ENCODE measurements at places on chromosomes 16 and 17.

GRCh38 chr16:15961571-15962090 lies 12.2 kb downstream of the ABCC1 start:
- DNase-seq = no peak

- no peak for DNase-seq
These were observed 499.8 kb downstream of the KCNJ2 start for GRCh38 chr17:70668938-70669778.

DNA sequence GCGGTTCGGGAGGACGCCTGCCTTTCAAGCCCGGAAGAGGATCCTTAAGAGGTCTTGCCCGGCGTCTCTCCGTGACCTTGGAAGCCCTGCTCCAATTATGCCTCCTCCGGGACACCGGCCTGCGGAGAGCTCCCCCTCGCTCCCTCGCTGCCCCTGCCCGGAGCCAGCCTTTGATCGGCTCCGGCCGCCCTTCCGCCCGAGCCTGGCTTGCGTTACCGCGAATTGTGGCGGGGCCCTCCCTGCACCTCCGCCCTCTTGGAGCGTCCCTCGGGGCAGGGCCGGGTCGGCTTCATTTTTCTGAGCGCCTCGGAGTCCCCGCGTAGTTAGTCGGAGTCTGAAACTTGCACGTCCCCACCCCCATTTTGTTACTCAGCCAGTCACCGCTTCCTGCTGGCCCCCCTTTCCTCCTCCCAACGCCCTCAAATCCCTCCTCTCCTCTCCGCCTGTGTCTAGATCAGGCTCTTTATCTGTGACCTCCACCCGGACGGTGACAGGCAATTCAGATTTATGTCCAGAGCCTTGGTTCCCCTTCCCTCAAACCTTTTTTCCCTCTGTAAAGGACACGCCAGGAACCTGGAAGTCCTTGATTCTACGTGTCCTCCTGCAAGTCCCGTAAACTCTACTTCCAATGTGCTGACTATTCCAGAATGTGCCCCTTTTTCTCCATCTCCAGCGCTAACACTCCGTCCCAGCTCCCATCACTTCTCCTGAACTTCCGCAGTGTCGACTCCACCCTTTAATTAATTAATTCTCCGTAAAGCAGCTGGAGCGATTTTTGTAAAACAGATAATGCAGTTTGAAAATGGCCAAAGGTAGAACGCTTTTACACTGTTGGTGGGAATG lies 569 bp upstream of the RABEP2 start:
- DNase-seq = peak; percentile 89

DNA sequence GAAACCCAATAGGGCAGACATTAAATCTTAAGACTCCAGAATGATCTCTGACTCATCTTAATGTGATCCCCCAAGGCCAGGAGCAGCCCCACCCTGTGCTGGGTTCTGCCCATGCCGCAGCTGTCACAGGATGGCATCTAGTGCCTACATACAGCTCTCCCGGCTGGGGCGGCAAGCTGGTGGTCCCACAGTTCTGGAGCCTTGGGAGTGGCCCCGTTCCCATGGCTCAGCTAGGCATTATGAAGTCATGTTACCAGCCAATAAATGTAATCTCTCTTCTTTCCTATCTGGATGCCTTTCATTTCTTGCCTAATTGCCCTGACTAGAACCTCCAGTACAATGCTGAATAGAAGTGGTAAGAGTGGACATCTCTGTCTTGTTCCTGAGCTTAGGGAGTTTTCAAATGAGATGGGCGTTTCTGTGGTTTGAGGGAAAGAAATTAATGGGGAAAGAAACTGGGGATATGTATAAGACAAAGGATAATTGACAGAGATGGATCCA lies 95.7 kb upstream of the DNAH17 start:
- DNase-seq = no peak

GRCh38 chr16:65783709-65784474 lies 582.6 kb upstream of the CDH5 start:
- no peak for DNase-seq

- DNase-seq = no peak
These were observed 254.3 kb upstream of the TNRC6C start for GRCh38 chr17:77704048-77704815.

DNA sequence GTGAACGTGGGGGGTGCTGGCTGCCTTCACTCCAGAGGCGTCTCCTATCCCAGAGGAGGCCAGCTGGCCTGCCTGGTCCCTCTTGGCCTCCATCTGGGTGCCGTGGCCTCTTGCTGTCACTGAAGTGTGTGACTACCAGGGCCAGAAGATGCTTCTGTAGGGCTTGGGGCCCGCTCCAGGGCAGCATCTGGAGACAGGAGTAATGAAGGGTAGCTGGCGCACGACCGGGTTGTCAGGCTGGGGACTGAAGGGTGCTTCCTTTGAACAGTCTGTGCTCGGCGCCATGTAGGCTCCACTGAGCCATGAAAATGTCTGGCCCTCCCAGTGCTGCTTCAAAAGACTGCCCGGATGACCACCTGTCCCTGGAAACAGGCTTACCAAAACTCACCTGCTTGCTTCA lies 31.3 kb downstream of the ASIC2 start:
- no peak for DNase-seq

DNA sequence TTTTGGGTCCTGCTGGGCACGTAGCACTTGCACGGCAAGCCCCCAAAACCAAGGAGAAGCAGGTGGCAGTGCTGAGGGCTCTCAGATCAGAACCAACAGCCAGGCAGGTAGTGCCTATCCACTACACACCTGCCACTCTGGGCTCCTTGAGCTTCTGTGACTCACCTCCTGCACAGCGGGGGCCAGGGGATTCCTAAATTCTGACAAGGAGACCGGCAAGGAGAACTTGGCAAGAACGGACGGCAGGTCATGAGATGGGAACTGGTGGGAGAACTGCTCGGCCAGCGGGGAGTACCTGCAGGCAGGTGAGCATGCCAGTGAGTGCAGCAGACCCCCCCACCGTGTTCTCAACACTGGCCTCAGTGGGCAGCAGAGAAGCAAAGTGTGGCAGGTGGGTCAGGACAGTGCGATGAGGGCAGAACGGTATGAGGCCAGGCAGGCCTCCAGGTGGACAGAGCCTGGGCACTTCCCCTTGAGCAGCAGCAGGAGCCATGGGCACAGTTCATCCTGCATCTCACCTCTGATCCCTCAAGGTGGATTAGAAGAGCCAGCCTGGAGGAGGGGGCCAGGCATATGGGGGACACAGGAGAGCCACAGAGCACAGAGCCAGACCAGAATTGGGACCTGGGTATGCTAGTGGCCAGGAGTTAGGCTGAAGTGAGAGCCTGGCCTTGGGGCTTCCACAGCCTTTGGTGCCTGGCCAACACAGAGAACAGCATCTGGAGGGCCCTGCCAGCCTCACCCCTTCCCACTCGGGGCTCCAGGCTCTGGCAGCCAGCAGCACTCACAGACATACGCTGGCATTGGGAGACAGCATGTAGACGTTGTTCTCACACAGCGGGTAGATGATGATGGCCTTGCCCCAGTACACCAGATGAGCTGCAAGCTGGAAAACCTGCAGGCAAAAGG lies 14.7 kb downstream of the MPG start:
- no peak for DNase-seq

- DNase-seq = no peak
These were observed 10.9 kb upstream of the MYO15B start for GRCh38 chr17:75576661-75577060.

DNA sequence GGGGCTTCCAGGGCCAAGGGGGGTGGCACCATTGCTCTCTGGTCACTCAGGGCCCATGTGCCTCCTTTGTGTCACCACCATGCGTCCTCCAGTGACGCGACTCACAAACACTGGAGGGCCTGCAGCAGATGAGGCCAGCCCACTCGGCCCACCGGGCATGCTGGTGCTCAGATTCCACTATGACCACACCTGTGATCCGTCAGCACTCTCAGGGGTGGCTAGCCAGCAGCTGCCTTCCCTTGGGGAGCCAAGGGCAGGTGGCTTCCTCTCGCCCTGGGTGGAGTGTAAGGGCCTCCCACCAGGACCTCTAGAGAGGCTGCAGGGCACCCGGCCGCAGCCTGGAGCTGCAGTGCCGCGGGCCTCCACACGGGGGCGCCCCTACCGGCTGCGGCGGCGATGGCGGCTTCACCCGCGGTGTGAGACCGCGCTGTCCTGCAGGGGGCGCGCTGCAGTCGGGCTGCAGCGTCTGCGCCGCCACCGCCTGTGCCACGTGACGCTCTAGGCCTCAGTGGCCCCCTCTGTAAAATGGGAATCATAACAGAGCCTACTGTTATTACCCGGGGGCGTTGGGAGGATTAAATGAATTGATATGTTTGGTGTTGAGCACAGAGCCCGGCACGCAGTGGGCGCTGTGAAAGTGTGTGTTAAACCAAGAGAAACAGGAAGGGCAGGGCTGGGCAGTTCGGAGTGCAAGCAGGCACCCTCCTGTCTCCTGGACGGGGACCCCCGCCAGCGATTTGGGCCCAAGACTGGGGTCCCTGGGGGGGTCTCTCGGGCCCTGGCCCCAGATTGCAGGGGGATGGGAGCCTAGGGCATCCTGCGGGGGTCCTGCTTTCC lies 192.4 kb upstream of the GSE1 start:
- peak; percentile 41 for DNase-seq

- DNase-seq = no peak
These were observed 22.3 kb upstream of the XYLT1 start for GRCh38 chr16:17493012-17493411.

- no peak for DNase-seq
These were observed 3.1 kb downstream of the HIC1 start for GRCh38 chr17:2057760-2058585.

GRCh38 chr17:535198-535597 lies 179.4 kb downstream of the VPS53 start:
- no peak for DNase-seq

DNA sequence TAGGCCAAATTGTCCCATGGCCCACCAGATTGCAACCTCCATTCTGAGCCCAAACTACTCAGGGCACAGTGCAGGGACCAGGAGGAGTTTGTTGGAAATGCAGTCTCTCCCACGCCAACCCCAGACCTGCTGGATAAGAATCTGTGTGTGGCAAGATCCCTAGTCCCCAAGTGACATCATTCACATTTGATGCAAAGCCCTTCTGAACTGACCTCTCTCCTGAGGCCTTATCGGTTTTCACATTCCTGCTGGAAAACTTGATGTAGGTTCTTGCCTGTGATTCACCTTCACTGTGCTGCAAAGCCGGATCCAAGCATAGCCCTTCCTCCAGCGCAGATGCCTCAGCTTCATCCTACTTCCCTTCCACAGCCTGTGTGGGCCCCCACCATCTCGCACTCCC lies 6.6 kb upstream of the SHCBP1 start:
- no peak for DNase-seq

GRCh38 chr17:38958756-38959155 lies 8.4 kb downstream of the FBXO47 start:
- DNase-seq = peak; percentile 34

DNA sequence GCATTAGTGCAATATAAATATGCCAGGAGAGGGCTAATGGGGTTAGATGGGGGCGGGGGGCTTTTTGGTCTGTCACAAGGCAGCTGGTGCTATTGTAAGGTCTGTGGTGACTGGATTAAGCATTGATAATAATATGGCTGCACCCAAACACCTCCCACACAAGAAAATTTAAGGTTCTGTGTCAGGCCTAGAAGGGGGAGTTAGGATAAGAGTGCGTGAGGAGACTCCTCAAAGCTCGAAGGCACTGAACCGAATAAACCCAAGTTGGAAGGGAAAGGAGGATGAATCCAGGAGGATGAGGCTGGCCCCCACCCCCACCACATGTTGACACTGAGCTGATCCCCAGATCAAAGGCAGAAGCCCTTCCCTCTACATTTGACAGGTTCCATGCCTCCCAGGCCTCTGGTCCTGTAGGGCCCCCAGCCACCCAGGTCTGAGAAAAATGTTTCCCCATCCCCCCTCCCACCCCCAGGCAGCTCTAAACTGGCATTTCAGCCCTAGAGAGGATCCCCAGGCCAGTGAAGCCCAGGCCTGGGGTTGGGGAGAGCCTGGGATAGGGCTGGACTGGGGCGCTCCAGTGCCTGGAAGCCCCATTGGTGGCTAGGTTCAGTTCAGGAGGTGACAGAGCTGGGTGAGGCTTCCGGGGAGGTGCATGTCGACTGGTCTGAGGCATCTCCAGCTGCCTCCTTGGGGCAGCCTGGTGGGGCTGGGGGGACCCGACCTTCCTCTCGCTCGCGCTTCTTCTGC lies 1.7 kb downstream of the HOXB1 start:
- no peak for DNase-seq

DNA sequence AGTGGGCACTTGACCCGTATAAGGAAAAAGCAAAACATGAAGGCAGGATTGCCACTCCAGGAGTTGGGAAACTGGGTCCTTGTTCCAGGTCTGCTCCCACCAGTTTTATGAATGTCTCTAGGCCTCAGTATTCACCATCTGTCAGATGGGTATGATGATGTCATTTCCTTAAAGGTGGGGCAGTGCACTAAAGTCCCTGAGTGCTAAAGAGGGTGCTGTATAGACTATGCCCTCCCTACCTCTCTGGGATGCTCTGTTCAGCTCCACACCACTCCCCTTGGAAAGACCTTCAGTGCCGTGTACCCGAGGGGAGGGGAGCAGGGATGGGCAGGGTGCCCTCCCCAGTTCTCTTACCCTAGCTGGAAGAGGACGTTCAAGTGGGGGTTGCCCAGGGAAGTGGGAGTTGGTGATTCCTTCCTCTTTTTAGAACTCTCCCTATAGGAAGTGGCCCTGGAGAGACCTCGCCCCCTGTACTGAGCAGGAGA lies 2.2 kb downstream of the LASP1 start:
- no peak for DNase-seq

- DNase-seq = no peak
These were observed 32.4 kb downstream of the XPO6 start for GRCh38 chr16:28179354-28179753.

DNA sequence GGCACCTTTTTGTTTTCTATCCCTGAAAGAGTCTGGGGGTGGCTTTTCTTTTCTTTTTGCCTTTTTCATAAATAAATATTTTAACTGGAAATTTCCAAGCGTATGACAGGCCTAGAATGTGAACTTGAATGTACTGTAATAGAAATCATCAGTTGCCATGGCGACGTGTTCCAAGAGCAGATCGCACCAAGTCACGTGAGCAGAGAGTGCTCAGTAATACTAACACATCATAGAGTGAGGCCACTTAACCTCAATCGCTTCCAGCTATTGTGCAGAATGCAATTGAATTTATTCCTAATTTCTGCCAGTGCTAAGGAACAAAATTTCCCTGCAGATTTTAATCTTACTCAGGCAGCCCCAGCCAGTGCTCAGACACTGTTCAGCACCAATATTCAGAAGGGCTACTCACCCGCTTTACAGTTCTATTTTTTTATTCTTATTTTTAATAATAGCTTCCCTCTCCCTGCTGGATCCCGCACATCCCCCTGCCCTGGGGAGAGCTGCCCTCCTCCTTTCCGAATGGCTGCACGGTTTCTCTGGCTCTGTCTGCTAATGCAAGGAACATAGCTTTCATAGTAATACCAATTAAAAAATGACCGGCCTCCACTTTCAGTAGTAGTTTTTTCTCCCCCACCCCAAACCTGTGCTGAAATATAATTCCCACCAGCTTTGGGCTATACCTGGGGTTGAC lies 26.2 kb upstream of the PMFBP1 start:
- peak; percentile 70 for DNase-seq

GRCh38 chr17:1504866-1505265 lies 11.5 kb downstream of the INPP5K start:
- no peak for DNase-seq

- DNase-seq = no peak
These were observed 55.6 kb downstream of the BAIAP2 start for GRCh38 chr17:81090361-81091136.

GRCh38 chr16:56771558-56772279 lies 41.8 kb downstream of the NUP93 start:
- DNase-seq = peak; percentile 30
